Kasumi-1 (cell line): ENCODE measurements at places on chromosomes 11 and 22.
A peak's percentile ranks its signal among the peaks of the same experiment; 100 is the strongest.

DNA sequence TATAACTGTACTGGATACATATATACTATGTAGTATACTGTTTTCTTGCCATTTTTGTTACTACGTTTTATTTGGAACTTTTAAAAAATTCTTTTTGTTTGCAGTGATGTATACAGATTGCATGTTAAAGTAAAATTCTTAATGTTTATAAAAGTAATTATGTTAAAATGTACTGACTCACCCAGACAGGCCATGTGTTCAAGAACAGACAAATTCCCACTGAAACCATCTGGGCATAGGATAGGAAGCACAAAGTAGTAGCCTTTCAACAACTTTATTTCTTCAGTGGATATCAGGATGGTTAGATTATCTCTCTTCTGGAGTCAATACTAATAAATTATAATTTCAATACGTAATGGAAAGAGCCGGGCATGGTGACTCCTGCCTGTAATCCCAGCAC lies 19.8 kb downstream of the PRMT3 start:
- no peak for DNase-seq

GRCh38 chr11:10456519-10456918 lies 1.5 kb downstream of the AMPD3 start:
- DNase-seq = no peak

GRCh38 chr11:117180661-117181585 lies 2.4 kb downstream of the SIDT2 start:
- DNase-seq = peak; percentile 78

GRCh38 chr11:8408151-8408941 lies 144.7 kb upstream of the LMO1 start:
- no peak for DNase-seq

DNA sequence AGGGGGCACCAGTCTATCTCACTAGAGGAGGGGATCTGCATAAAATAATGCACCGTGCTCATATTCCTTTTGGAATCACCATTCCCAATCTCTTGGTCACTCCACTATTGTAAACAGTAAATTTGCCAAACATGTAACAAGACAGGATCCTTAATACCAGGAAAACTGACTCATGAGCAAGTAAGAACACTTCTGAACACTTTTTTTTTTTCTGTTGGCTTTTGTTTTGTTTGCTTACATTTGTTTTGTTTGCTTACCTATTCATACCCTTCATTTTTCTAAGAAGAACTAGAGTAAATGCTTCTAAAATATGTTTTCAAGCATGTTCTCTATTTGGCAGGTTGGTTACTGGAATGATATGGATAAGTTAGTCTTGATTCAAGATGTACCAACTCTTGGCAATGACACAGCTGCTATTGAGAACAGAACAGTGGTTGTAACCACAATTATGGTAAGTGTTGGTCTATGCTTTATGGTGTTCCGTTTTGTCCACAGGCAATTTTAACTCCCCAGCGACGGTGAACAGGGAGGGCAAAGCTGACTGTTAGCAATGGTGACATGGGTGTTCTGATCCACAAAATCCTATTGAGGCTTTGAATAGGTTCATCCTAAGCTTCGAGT lies 111.8 kb downstream of the MSANTD4 start:
- no peak for DNase-seq

- DNase-seq = no peak
These were observed 12.8 kb downstream of the BMAL1 start for GRCh38 chr11:13290221-13290980.

DNA sequence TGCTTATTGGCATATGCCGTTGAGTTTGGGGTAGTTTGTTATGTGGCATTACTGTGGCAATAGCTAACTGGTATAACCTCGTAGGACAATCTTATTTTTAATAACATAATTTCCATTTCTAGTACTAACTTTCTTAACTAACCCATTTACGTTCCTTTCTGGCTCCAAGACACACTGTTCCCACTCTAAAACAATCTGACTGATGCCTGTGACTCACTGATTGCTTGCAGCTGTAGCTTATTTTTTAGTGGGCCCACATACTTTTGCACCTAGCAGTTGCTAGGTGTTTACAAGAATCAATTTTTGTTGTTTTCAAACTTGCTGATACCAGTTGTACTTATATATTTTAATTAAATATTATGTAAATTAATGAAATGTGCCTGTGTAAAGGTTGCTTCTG lies 52.2 kb downstream of the FAT3 start:
- no peak for DNase-seq

DNA sequence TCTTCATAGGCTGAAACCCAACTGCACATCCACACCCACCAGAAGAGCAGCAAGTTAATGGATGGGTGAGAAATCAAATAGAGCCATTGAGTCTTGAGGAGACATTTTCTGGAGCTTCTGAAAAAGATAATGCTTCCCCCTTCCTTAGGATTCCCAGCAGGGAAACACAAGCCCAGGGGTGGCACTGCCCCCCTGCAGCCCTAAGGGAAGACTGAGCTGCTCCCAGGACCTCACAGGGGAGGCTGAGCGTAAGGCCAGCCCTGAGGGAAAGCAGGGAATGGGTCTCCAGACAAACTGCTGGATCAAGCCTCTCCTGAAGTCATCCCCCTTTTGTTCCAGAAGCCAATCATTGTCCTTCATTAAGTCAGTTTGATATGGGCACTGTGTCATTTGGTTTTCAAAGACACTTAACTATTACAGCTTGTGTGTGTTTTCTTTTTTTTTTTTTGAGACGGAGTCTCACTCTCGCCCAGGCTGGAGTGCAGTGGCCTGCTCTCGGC lies 15.1 kb downstream of the LTO1 start:
- no peak for DNase-seq

- no peak for DNase-seq
These were observed 8.6 kb upstream of the TPP1 start for GRCh38 chr11:6627762-6628241.

DNA sequence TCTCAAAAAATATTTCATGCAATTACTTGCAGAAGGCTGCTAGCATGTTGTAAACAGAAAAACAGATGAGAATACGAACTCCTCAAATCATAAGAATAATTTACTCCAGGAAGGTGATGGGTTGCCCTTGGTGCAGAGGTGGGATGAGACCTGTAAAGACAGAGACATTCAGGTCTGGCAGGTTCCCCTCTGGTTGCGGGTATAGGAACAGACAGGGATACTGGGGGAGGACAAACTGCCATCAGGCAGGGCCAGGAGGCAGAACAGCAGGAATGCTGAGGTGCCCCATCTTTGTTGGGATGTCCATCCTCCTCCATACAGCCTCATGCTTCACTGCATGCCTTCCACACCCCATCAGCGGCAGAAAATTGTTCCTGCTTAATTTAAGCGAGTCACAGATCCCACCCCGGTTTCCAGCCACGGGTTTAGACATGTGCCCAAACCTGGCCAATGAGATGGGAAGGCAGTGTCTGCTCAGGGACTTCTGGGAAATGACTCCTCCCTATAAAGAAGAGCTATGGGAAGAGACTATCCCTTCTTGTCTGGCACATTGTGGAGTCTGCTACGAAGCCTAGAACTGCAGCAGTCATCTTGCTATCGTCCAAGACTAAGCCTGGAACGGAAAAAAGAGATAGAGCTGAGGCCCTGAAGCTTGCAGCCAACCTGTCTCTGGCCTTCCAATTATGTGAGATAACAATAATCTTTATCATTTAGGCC lies 23.1 kb upstream of the IRAG1 start:
- DNase-seq = no peak
